ENCODE measurements at places on chromosomes 16 and 17.

- no peak for DNase-seq
These were observed 58.2 kb downstream of the CYLD start for GRCh38 chr16:50800074-50800473.

GRCh38 chr17:78375401-78376151 is 2.9 kb upstream of the PGS1 start:
- DNase-seq: no peak

DNA sequence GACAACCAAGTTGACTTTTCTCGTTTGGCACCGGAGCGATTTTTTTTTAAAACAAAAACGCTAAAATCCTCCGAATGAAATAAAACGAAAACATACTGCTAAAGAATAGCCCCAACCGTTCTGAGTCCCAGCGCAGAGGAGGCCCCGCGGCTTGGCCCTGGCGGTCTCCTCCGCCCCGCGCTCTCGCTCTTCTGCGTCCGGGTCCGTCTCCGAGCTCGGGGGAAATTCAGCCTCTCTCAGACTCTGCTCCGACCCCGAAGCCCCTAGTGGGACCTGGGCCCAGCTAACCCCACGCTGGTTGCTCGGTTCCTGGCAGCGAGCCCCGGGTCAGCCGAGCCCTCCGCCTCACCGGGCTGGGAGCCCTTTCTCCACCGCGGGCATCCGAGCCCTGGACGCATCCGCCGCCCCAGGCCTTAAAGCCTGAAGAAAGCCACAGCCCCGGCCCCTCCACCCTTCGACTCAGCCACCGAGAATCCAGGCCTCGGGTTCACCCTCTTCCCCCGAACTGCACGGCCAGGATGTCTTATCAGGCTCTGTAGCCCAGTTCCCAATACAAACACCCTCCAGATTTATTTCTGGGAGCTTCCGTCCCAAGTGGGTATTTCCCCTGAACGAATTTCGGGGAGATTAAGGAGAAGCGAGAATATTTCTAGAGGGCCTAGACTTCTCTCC is 1.2 kb downstream of the TBX2 start:
- no peak for DNase-seq

DNA sequence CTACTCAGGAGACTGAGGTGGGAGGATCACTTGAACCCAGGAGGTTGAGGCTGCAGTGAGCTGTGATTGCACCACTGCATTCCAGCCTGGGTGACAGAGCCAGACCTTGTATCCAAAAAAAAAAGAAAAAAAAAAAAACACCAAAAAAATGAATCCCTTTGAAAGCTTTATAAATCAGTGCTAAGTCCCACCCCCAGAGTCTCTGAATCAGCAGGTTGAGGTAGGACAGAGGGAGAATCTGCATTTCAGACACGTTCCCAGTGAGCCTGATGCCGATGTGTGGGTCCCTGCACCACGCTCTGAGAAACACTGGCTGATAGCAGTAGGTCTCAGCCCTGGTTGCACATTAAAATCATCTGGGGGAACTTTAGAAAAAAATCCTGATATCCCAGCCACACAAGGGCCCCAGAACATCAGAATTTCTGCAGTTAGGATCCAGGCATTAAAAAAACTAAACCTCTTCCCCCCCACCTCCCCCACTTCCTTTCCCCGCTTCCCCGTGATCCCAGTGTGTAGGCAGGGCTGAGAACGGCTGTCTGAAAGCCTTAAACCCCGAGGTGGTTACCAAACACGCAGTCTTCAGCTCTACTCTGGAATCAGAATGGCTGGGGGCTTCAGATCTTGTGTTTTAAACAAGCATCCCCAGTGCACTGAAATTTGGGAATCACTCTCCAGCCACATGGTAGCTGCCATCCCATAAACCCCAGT is 27.3 kb upstream of the GPRC5B start:
- DNase-seq: no peak

DNA sequence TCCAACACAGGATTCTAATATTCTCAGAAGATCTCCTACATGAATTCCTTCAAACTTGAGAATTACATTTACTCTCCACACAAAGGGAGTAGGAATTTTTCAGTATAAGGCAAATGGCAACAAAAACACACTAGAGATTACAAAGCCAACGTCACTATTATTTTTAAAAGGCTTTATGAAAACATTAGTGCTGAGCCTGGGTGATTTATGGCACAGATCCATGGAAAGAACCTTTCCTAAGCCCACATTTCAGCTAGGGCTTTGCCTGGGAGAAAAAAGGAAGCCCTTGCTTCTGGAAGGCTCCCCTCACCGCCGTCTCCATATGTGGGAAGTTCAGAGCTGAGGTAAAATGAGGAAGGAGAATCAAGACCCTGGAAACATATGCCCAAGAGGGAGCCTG is 499.4 kb upstream of the HSBP1 start:
- DNase-seq: no peak

DNA sequence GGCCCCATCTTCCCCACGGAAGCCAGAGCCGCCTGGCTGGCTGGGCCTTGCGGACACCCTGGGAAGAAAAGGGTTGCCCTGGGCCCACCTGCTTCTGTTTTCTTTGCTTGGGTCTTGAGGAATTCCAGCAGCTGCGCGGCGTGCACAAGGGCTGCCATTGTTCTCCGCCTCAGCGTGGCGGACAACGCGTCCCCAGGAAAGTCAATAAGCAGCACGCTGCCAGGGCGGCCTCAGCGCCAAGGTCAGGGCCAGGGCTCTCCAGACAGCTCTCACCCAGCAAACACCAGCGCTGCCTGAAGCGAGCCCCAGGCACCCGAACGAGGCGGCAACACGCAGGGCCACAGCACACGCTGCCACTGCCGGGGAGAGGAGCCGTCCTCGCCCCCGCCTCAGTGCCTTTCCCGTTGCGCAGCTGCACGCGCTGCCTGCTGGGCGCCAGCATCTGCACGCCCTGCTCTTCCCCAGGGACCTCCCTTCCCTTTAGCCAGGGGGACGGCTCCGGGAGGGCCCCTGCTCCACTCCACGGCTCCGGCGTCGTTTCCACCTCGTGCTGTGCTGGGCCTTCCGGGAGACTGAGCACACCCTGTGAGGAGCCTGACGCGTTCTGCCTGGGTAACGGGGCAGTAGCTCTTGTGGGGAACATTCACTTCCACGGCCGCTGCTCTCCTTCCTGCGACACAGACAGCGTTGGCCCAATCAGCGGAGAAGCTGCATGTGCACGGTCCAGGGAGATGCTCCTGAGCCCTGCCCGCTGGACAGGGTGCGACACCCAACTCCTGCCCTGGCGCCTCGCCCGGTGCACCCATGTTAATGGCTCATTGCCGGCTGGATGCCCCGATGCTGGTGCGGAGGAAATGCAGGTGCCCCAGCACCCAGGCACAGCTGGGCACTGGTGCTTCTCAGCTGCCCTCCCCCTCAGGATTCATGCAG is 57.8 kb downstream of the LMF1 start:
- DNase-seq: no peak

DNA sequence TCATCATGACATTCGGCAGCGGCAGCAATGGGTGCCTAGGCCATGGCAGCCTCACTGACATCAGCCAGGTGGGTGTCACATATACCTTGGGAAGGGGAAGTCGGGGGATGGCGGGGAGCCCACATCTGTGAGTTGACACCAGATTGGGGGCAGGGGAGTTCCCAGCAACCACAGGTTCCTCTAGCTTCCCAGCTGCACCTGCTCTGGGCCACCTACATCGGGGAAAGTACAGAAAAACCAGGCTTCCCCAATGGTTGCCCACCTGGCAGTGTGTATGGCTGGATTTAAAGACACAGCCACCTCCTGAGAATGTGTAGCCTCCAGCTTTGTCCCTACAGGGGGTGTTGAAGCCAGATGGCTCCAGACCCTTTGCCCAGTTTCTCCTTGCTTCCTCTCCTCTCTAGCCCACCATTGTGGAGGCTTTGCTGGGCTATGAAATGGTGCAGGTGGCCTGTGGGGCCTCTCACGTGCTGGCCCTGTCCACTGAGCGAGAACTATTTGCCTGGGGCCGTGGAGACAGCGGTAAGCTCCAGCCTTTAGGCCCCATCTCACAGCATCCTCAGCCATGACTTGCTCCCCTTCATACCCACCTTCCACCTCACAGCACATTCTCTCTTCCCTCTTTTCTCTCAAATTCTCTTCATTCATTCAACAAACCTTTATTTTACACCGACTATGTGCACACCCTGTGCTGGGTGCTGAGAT is 5.0 kb upstream of the TRAF4 start:
- peak; percentile 47 for DNase-seq

DNA sequence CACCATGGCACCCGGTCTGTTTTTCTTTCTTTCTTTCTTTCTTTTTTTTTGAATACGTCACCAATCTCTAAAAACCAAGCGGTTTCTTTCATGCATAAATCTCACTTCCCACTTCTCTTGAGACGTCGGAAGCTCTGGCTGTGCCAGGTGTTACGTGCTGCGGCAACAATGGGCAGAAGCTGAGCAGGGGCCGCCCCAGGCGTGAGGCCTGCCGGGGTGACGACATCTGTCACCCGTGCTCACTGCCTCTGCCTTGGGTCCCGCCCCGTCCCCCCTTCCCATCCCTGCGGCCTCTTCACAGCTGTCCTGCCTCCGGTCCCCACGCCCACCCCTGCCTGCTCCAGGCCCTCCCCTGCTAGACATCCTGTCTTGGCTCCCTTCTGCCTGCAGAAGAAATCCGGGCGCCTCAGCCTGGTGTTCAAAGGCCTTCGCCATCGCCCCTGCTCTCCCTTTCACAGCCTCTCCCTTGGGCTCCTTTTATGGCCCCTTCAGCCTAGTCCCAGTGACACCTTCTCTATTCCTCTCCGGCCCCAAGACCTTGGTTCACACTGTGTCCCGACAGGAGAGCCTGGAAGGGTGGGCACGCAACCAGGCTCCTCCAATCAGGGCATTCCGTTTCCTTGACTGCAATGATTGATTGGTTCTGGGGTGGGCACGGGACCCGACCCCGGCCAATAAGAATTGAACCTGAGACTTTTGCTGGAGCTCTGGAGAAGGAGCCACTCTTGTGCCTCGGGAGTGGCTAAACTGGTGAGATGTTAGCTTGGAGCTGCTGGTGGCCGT is 4.8 kb downstream of the P2RX1 start:
- peak; percentile 86 for DNase-seq

GRCh38 chr17:8707332-8708024 is 37.2 kb downstream of the CCDC42 start:
- DNase-seq: no peak

DNA sequence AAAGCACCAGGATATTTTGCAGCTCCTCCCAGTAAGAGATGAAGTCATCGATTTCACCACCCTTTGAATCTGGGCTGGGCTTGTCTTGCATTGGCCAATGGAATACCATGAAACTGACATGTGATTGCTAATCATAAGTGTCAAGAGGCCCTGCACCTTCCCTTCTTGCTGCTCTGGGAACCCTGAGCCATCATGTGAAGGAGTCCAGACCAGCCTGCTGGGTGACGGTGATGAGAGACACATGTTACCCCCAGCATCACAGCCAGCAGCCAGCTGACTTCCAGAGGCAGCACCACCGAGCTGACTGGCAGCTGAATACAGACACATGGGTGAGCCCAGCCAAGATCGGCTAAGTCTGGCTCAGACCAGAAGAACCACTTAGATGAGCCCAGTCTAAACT is 43.6 kb upstream of the CACNG4 start:
- no peak for DNase-seq

GRCh38 chr16:31129568-31130335 is 5.8 kb downstream of the PRSS8 start:
- DNase-seq: no peak

DNA sequence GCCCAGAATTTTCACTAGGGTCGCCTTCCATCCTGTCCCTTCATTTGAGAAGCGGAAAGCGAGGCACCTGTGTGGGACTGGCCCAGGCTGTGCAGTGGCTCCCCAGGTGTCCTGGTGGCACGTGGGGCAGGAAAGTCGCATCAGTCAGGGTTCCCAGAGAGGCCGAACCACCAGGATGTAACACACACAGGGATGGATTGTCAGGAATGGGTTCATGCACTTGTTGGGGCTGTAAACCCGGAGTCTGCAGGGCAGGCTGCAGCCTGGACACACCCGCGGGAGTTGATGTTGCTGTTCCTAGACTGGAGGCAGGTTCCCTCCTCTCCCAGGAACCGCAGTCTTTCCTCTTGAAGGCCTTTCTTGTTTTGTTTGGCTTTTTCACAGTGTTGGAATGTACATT is 30.7 kb upstream of the RPTOR start:
- no peak for DNase-seq

DNA sequence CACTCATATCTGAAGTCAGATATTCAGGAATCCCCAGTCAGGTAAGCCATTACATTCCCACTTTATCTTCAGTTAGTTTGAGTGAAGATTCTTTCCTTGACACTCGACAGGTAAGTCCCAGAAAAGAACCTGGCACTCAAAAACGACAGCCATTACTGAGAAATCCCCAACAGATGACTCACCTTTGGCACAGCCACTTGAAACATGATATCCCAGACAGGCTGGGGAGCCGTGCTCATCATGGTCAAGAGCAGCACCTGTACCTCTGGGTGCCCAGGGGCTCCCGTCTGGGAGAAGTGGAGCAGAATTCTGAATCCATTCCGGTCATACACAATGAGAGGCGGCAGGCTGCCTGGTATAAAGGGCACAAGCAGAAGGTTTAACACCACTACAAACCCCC is 16.8 kb upstream of the COG7 start:
- no peak for DNase-seq

- DNase-seq: no peak
These were observed 72.6 kb upstream of the RPL38 start for GRCh38 chr17:74130841-74131240.

- DNase-seq: peak; percentile 76
These were observed 2.3 kb upstream of the BORCS6 start for GRCh38 chr17:8192070-8192815.

DNA sequence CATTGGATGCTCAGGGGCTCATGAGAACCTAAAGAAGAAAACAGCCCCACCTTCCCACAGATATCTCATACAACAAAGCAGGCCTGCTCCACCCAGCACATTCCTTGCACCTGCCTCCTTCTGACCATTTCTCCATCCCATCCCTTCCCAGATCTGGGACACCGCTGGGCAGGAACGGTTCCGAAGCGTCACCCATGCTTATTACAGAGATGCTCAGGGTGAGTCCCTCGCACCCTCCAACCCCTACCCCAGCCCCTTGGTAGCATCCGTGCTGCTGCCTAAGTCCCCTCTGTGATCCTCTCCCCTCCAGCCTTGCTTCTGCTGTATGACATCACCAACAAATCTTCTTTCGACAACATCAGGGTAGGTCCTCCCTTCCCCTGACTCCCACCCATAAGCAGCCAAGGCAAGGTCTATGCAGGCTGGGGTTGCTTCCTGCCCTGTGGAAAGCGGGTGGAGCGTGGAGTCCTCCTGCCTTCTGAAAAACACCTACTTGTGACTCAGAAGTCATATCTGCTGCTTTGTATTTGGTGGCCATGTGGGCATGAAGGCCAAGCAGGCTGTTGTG is 5.4 kb upstream of the NHERF1 start:
- DNase-seq: no peak

- DNase-seq: no peak
These were observed 199.5 kb downstream of the WWOX start for GRCh38 chr16:78298986-78299385.

GRCh38 chr16:67664258-67664657 is 2.3 kb downstream of the ENKD1 start:
- no peak for DNase-seq

GRCh38 chr16:84680165-84680842 is 19.5 kb upstream of the USP10 start:
- DNase-seq: no peak

DNA sequence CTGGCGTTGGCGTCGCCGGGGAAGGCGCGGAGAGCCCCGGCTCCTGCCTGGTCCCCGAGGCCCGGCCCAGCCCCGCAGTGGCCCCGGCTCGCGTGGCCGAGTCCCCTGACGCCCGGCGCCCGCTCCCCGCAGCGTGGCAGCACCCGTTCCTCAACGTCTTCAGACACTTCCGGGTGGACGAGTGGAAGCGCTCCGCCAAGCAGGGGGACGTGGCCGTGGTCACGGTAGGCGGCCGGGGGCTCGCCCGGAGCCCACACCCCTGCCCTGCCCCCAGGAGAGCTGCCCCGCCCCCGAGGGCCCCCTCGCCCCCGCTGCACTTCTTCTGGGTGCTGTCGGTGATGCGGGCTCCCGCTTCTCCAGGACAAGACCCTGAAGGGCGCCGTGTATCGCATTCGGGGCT is 466 bp downstream of the WDR90 start:
- DNase-seq: peak; percentile 42
